Stimulated activated CD8-positive, alpha-beta memory T cell treated with anti-CD3 and anti-CD28 coated beads, Interleukin-15, amount 100 ng/mL, for 48 hours (primary cell): ENCODE measurements at places on chromosomes 4 and X.

- no peak for DNase-seq
Observed at GRCh38 chr4:12701384-12701783, 782.8 kb downstream of the RAB28 start.

DNA sequence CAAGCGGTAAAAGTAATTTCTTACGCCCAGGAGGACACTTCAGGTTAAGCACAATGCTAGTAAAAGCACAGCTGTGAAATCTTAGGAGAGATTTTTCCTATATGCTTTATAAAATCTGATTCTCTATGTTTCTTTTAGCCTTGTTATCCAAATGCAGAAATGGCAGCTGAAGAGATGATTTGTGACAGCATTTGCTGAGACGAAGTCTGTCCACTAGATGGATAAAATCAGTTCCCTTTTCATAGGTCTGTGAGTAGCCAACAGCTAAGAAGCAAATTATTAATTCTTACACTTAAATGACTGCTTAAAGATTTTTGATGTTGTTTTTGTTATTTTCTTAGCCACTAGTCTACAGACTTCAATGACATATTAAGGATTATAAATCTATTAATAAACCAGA, 5.3 kb downstream of the GPM6A start:
- no peak for DNase-seq

DNA sequence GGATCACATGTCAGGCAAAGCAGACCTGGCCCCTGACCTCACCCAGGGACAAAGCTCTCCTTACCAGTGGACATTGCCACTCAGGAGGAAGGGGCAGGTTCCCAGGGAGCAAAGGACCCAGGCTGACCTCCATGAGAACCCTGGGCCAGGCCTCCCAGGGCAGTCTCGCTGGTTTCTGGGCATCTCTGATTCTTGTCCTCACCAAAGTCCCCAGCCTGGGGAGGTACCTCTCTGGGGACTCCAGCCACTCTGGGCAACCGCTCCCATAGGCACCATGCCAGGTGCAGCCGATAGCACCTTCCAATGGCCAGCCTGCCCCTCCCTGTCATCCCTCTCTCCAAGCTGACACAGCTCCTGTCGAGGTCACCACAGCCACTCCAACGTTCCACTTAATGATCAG, 7.9 kb downstream of the EVC2 start:
- no peak for DNase-seq

- DNase-seq, result no peak
Observed at GRCh38 chr4:159296061-159296460, 193.2 kb downstream of the RAPGEF2 start.

DNA sequence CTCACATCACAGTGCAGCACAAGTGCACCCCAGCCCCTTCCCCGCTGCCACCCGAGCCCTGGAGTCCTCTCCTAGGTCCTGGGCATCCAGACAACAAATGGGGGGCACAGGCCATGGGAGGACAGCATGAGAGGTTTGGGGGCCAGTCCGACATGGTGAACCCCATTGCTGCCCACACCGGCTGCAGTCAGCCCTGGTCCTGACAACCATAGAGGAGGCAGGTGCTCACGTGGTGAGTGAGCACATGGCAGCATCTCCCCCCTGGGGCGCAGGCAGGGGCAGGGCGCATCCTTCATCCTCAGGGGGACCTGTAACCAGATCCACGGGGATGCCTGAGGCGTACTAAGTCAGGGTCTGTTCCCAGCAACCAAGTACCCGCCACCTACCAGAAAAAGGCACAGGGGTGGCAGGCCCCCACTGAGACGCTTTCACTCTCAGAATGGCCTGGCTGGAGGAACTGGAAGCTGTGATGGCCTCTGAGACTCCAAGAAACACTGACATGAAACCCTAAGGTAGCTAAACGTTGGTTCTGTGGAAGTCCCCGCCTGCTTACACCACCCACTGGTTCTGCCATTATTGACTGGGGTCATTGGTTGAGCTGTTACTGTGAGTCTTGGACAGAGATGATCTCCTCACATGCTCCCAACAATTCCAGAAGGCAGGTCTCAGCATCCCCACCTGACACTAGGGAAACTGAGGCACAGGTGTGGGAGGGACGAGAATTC, 6.5 kb downstream of the ZFYVE28 start:
- DNase-seq, result no peak

GRCh38 chrX:113473418-113473817, 632.8 kb upstream of the AMOT start:
- no peak for DNase-seq

DNA sequence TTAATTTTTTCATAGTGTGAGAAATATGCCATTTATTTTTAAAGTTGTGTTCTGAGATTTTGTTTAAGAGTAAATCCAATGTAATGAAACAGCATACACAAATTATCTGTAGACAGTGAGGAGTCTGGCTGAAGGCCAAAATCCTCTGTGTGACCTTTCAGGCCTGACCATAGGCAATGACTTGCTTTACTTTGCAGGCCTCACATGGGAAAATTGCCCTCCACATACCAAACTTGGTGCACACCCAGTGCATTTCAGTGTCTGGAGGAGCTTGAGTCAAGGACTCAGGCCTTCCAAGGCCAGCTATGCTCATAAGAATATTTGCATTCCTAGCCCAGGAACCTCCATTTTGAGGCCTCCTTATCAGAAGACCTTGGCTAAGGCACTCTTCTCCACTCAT, 430.1 kb downstream of the GABRG1 start:
- DNase-seq, result no peak

- no peak for DNase-seq
Observed at GRCh38 chr4:76881375-76881774, 16.6 kb downstream of the SOWAHB start.
